ENCODE measurements at places on chromosomes 1 and 21.

DNA sequence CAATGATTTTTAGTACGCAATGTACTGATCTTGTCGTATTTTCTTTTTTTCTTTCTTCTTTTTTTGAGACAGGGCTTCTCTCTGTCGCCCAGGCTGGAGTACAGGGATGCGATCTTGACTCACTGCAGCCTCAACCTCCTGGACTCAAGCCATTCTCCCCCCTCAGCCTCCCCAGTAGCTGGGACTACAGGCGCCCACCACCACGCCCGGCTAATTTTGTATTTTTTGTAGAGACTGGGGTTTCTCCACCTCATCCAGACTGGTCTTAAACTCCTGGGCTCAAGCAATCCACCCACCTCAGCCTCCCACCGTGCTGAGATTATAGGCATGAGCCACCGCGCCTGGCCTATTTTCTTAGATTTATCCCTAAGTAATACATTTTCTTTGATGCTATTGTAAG is 43.9 kb upstream of the COL6A2 start:
- DNase-seq, result no peak

GRCh38 chr1:32898958-32899357 is 2.2 kb downstream of the TMEM54 start:
- DNase-seq, result no peak

- DNase-seq, result no peak
Observed at GRCh38 chr21:15560383-15561056, 169.3 kb upstream of the USP25 start.

- no peak for DNase-seq
Observed at GRCh38 chr1:53678507-53678906, 60.5 kb downstream of the GLIS1 start.

- no peak for DNase-seq
Observed at GRCh38 chr1:164308101-164308500, 250.9 kb upstream of the PBX1 start.

- peak; percentile 62 for DNase-seq
Observed at GRCh38 chr21:31580866-31581276, 78.6 kb upstream of the SOD1 start.

DNA sequence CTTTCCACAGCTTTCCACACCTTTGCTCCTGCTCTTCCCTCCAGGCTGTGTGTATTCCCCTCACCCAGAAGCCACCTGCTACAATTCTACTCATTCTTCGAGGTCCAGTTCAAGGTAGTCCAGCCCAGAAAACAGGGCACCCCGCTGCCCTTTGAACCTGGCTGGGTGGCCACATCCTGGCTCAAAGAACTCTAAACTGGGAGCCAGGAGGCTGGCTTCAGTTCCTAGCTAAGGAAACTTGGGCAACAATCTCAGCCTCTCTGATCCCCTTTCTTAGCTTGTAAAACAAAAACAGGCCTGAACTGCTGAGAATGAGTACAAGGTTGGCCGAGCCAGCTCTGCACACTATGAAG is 4.7 kb downstream of the EDN2 start:
- DNase-seq, result no peak

GRCh38 chr1:89670163-89670562 is 37.2 kb downstream of the LRRC8C start:
- DNase-seq, result no peak
